ENCODE measurements at places on chromosomes 12 and 14.
A peak's percentile ranks its signal among the peaks of the same experiment; 100 is the strongest.

DNA sequence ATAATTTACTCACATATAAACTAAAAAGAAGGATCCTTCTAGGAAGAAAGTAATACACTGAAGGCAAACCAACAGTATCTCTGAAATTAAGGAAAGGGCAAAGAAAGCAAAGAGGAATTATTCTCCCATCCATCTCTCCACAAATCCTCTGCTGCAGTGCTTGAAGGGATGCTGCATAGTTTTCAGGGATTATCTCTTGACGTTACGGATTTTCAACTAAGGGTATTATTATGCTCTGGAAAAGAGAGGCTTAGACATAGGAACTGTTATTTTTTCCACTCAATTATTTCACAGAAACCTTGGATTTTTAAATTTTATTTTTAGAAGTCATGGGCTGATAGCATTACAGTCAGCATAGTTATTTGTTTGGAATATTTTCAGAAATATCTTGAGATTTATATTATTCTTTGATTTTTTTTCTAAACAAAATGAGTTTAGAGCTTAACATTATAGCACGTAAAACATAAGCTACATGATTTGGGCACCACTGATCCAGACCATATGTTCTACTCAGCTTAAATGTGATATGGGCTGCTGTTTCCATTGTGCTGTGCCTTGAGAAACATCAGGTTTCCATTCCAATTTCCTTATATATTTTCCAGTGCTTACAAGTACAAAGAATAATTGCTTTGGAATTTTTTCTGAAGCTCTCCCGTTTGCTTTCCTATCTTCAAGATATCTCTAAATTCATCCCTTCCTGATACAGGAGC, 57.9 kb upstream of the DCN start:
- no peak overlapping the region for H3K27ac ChIP-seq
- no peak for DNase-seq
- H3K27me3 ChIP-seq: no peaks in the 10 kb centered on the region
- H3K4me1 ChIP-seq: peaks cover 14% of the 10 kb centered on the region
- no peaks in the 10 kb centered on the region for H3K36me3 ChIP-seq

- H3K4me1 ChIP-seq: no peaks in the 10 kb centered on the region
- H3K4me3 ChIP-seq: no peak overlapping the region
- DNase-seq: no peak
- no peaks in the 10 kb centered on the region for H3K27me3 ChIP-seq
Observed at GRCh38 chr14:58571769-58572472, 65.8 kb upstream of the DACT1 start.

GRCh38 chr14:51442513-51443175, 202.6 kb downstream of the TMX1 start:
- H3K4me1 ChIP-seq: no peaks in the 10 kb centered on the region
- no peaks in the 10 kb centered on the region for H3K36me3 ChIP-seq
- no peak for DNase-seq

DNA sequence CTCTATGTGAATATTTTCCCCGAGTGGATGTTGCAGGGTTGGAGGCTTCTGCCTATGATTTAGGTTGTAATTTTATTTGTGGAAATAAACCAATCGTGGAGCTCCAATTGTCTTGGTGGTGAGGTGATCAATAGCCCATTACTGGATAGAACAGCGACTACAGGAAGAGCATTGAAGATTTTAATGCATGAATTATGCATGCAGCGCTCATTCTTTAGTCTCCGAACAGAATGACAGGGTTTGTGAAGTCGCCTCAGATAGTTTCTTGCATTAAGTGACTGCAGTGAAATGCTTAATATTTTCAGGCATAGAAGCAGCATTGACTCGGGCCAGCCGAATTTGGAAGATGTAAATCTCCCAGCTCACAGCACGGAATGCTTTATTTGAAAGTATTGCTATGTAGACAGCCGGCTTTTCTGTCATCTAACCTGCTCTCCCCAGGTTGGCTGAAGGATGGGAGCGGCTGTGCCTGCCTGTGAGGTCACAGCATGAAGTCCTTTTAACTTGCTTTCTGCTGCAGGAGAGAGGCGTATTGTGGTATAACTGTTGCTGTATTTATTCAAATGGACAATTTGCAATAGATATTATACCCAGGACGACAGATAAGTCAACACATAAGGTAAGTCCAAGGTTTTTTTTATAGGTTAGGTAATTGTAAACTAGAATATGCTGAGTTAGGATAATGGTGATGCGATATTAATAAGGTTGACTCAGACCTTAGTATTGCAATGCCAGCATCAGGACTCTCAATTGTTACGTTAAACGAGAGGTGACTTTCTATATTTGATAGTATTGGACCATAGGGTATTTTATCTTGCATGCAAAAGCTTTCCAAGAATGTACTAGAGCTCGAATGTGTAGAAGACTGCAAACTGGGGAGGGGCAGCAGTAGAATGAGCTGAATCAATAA, 135.7 kb downstream of the CNTN1 start:
- H3K27me3 ChIP-seq: no peaks in the 10 kb centered on the region
- H3K36me3 ChIP-seq: no peaks in the 10 kb centered on the region
- H3K27ac ChIP-seq: no peak overlapping the region
- H3K4me1 ChIP-seq: no peaks in the 10 kb centered on the region
- no peak overlapping the region for H3K4me3 ChIP-seq

- no peaks in the 10 kb centered on the region for H3K36me3 ChIP-seq
- no peaks in the 10 kb centered on the region for H3K4me1 ChIP-seq
- H3K27me3 ChIP-seq: no peaks in the 10 kb centered on the region
- DNase-seq: no peak
Observed at GRCh38 chr12:81692008-81692407, 67.1 kb downstream of the PPFIA2 start.

DNA sequence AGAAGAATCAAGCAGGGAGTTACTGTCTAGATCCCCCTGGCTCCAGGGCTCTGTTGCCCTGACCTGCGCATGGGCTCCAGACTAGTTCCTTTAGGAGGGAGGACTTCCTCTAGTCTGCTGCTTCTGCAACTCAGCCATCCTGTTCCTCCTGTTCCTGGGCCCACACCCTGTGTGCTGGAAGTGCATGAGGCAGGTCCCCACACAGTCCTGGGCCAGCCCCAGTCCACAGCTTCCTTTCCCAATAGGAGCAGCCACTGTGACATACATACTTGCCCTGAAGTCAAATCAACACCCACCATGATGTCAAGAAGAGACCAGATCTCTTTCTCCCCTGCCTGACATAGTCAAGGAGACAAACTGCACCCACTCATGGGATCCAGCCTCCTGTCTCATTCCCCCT, 1.3 kb downstream of the SDR9C7 start:
- H3K27ac ChIP-seq: no peak overlapping the region
- H3K27me3 ChIP-seq: no peaks in the 10 kb centered on the region
- H3K4me1 ChIP-seq: peaks cover 12% of the 10 kb centered on the region
- H3K4me3 ChIP-seq: no peak overlapping the region

DNA sequence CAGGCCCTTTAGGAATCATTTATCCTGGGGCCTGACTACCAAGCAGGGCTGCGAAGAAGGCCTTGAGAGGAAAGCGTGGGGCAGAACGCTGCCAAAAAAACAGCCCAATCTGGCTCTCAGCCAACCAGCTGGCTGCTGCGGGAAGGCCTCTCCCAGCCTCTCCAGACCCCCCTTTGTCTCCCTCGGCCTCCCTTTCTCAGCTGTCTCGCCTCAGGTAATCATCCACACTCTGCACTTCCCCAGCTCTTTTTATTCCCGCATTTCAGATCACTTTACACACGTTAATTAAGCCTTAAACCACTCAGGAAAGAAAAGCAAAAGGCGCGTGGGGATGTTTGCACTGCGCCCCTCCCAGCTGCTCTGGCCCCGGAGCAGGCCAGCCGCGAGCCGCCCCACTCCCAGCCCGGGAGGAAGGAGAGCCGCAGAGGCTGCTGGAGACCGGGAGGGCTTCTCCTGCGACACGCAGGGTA, 208.2 kb upstream of the FOXN3 start:
- no peaks in the 10 kb centered on the region for H3K27me3 ChIP-seq
- H3K4me3 ChIP-seq: no peak overlapping the region
- DNase-seq: no peak
- no peak overlapping the region for H3K27ac ChIP-seq

- no peak overlapping the region for H3K27ac ChIP-seq
- no peaks in the 10 kb centered on the region for H3K36me3 ChIP-seq
- H3K4me1 ChIP-seq: peaks cover 6% of the 10 kb centered on the region
Observed at GRCh38 chr12:26867080-26867479, 34.1 kb upstream of the ITPR2 start.

DNA sequence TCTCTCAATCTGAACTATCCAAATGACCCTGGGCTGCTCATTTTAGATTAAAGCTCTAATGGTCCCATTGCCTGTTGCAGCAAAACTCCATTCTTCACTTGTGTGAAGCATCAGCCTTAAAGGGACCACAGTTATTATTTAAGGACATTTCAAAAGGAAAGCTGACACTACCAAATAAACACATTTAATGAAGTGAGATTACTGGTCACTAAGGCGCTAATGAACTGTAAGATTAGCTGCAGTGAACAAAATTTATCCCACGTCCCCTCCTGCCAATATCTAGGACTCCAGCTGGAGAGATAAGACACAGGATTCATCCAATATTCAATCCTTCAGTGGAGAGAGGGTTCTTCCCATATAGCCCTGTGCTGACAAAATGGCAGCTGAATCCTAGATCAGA, 1029.2 kb upstream of the SEL1L start:
- no peak overlapping the region for H3K4me3 ChIP-seq
- no peak for DNase-seq
- H3K4me1 ChIP-seq: no peaks in the 10 kb centered on the region
- H3K27me3 ChIP-seq: no peaks in the 10 kb centered on the region
- no peaks in the 10 kb centered on the region for H3K36me3 ChIP-seq

- no peaks in the 10 kb centered on the region for H3K36me3 ChIP-seq
- no peak overlapping the region for H3K4me3 ChIP-seq
- H3K27ac ChIP-seq: no peak overlapping the region
Observed at GRCh38 chr12:108432423-108433121, 82.5 kb upstream of the FICD start.

- no peaks in the 10 kb centered on the region for H3K36me3 ChIP-seq
- H3K4me1 ChIP-seq: no peaks in the 10 kb centered on the region
- no peak for DNase-seq
Observed at GRCh38 chr12:58633479-58633878, 286.8 kb downstream of the LRIG3 start.

DNA sequence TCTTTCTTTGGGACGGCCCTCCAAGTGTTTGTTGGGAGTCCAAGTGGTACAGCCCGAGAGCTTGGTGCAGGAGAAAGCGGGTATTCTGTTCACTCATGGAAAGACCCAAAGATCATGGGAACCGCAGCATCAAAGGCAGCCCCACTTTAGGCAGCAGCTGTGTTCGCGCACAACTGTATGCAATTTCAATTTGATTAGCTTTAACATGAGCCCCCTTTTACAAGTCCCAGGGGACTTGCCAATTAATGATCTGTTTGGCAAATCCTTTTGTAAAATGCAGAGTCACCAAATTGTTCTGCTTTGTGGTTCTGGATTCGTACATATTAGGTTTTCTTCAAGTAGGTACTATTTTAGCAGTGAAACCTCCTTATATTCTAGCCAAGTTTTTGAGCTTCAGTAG, 217.7 kb downstream of the AACS start:
- DNase-seq: no peak
- H3K4me3 ChIP-seq: no peak overlapping the region
- H3K4me1 ChIP-seq: no peaks in the 10 kb centered on the region
- no peaks in the 10 kb centered on the region for H3K27me3 ChIP-seq

DNA sequence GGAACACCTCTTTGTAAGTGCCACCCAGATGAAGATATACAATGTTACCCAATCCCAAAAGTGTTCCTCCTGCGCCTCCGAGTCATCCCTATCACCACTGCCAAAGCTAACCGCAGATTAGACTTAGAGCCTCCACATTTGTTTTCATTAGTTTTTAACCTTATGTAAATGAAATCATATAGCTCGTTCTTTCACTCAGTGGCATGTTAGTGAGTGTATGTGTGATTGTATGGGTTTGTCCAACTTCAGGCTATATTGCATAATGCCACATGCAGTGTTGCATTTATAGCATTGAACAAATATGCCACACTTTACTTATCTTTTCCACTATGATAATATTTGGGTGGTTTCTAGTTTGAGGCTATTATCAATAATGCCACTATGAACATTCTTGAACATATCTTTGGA, 18.0 kb downstream of the MAP1LC3B2 start:
- no peak overlapping the region for H3K27ac ChIP-seq
- H3K36me3 ChIP-seq: no peaks in the 10 kb centered on the region
- no peak overlapping the region for H3K4me3 ChIP-seq
- H3K4me1 ChIP-seq: peaks cover 36% of the 10 kb centered on the region
- no peak for DNase-seq
- H3K27me3 ChIP-seq: no peaks in the 10 kb centered on the region

DNA sequence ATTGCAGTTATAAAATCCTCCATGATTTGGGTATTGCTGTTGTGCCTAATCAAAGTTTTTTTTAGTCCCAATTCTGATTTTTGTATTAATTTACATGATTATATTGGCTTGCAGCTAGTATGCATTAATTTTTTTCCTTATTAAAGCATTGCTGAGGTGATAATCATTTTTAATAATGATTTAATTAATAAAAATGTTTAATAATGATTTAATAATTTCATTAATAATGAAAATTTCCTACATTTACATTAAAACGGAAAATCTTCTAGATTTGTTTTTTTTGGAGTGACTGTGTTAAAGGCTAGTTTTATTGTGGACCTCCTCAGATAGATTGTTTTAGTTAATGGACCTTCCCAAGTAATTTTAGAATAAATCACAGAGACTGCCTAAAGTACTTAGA, 79.6 kb downstream of the CCDC91 start:
- peaks cover 26% of the 10 kb centered on the region for H3K36me3 ChIP-seq
- no peaks in the 10 kb centered on the region for H3K27me3 ChIP-seq

GRCh38 chr12:128690641-128691040, 133.1 kb downstream of the SLC15A4 start:
- no peak for DNase-seq
- H3K4me1 ChIP-seq: no peaks in the 10 kb centered on the region
- H3K36me3 ChIP-seq: no peaks in the 10 kb centered on the region
- H3K27me3 ChIP-seq: no peaks in the 10 kb centered on the region

DNA sequence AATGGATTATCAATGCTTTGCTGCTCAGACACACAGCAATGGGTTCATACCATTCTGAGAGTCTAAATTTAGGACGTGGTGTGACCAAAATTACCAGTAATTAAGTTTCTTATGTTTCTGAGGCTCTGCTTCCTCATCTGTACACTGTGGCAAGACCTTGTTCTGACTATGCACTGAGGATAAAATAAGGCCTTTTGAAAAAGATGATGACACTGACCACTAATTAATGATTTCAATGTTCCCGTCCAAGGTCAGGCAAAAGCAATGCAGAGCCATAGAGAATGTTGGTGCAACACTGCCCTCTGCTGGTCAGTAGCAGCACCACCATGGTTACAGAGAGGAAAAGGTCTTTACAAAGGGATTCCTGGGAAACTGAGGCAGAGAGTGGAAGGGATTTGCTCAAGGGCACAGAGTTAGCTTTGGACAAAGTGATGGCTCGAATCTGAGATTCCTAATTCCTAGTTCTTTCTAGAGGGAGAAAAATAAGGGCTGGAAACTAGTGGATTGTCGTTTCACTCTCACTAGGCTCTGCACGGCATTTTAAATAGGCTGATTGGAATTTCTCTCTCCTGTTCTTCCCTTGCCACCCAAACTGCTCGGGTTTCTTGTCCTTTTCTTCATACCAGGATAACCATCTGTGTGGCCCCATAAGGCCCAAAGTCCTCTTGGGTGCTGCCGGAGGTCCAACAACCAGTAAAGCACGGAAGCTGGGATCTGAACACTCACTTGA, 22.3 kb upstream of the P2RX7 start:
- DNase-seq: peak; percentile 86
- H3K36me3 ChIP-seq: no peaks in the 10 kb centered on the region
- H3K4me1 ChIP-seq: no peaks in the 10 kb centered on the region
- H3K27me3 ChIP-seq: no peaks in the 10 kb centered on the region

All from Karpas-422 (cell line).